ENCODE measurements at places on chromosomes 12 and 14.

GRCh38 chr12:89864411-89864810 lies 155.8 kb upstream of the ATP2B1 start:
- DNase-seq = no peak

DNA sequence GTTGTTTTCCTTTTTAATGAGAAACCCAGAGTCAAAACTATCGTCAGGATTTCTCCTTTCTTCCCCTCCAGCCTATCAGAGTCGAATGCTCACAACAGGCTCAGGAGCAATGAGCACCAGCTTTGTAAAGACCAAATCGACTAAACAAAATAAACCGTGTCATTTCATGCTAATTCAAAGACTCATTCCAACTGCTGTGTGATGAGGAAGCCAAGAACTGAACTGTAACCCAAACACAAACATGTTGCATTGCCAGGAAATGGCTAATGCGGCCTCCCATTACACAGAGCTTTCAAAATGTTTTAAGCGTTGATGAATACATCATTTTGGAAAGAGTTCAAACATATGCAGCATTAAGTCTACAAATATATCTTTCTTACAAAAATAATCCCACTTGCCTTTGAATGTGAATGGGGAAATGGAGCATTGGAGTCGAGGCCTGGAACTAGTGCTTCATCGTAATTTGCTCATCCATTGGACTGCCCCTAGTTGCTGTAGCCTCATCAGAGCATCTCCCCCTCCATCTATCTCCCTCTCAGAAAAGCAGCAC lies 349.5 kb downstream of the GXYLT1 start:
- DNase-seq = peak; percentile 43

- DNase-seq = no peak
Measured at GRCh38 chr14:75226755-75227544, 50.5 kb upstream of the TMED10 start.

GRCh38 chr12:66048835-66049537 lies 81.6 kb downstream of the LLPH start:
- peak; percentile 64 for DNase-seq

- no peak for DNase-seq
Measured at GRCh38 chr14:24833385-24833784, 199.4 kb upstream of the GZMB start.

GRCh38 chr12:84085046-84085445 lies 827.6 kb downstream of the SLC6A15 start:
- no peak for DNase-seq

GRCh38 chr12:62882696-62883095 lies 52.3 kb downstream of the PPM1H start:
- DNase-seq = no peak

GRCh38 chr12:93894391-93895088 lies 217.4 kb downstream of the CRADD start:
- DNase-seq = peak; percentile 81

GRCh38 chr14:100030452-100031153 lies 34.6 kb upstream of the EVL start:
- DNase-seq = peak; percentile 95

DNA sequence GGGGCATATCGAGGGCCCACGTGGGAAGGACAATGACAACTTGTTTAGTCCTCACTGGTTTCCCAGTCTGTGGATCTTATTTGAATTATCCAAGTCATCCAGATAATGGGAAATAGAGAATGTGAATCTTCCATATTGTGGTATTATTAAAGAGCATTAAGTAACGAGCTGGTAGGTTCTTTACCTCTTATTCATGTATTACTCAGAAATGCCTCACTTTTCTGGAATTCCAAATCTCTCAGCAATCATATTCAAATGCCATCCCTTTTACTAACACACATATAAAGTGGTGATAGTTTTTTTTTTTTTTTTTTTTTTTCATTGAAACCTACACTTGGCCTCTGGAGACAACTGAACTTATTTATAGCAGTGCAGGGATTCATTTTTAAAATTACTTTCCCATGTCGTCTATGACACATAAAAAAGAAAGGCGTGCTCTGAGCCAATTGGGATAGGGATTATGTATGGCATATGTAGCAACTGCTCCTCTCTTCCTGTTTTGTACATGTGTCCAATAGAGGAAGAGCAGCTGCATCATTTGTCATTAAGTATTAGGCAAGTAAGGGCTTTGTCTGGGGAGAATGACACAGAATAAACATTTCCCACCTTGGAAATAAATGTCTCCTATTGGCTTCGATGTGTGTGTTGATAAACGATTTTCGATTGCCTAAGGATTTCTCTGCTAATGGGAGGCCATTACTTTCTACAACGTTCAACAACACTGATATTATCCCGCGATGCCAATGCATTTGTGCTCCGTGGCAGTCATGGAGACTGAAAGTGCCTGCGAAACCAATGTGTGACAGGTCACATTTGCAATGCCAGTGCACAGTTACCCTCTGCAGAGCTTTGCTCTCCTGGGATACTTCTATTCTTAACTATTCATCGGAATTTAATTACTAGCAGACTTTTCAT lies 78.6 kb upstream of the IFNG-AS1 start:
- DNase-seq = peak; percentile 99

DNA sequence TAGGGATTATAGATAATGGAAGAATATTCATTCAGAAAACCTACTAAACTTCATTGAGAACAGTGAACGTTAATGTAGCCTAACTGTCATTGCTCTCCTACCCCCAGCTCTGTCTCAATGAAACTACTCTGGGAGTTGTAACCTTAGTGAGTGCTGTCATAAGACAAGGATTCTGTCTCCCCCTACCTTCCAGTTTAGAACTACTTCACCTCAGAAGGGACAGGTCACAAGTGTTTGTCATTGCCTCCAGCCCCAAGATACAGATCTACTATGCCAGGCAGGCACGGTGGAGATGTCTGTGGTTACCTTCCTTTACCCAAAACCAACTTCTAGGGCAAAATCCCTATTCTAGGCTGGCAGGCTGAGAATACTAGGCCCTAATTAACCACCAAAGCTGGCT lies 833.1 kb upstream of the SEL1L start:
- no peak for DNase-seq

DNA sequence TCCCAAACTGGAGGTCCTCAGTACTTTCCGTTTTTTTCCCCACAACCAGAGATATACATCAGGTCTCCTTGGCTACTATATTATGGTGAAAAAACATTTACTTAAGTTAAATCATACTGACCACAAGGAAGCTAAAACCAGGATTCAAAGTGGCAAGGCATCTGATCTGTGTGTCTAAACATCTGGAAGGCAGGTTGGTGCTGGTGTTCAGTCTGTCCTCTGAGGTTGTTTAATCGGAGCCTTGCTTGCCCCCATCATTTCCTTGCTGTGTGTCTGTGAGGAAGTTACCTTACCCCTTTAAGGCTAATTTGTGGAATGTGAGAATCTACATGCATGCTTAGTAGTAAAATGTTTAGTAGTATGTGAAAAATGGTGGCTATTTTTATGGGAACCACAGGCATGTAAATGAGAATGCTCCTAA lies 75.6 kb downstream of the GALNT4 start:
- peak; percentile 67 for DNase-seq

DNA sequence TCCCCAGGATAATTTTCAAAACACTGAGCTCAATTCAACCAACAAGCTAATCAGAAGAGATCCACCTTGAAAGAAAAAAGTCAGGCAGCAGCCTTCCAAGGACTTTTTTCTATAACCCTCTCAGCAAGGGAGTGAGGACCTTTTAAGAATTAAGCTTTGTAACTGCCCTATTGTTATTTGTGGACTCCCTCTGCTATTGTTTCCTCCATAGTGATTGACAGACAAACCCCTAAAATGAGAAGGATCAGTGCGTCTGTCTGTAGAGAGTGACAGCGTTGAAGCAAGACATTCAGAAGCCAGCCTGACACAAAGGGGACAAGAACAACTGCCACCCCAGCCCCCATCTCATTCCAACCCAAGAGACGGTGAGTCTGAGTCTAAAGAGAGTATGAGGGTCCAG lies 30.3 kb upstream of the BTG1 start:
- DNase-seq = no peak

DNA sequence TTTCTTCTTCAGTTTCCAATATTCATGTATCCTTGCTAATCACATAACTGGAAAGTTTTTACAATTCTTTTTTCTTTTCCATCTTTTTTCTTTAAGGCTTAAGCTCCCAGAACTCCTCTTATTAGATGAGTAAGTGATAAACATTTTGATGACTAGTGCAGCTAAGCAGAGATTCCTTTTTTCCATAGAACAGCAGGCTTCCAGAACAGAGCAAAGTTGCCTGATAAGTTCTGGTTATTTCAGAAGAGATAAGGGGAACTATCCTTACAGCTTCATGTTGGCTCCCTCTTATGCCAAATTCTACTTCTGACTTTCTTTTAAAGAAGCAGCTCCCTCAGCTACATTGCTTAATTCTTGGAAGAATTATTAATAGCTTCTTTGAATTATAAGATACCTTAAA lies 194.7 kb upstream of the FAR2 start:
- DNase-seq = no peak

DNA sequence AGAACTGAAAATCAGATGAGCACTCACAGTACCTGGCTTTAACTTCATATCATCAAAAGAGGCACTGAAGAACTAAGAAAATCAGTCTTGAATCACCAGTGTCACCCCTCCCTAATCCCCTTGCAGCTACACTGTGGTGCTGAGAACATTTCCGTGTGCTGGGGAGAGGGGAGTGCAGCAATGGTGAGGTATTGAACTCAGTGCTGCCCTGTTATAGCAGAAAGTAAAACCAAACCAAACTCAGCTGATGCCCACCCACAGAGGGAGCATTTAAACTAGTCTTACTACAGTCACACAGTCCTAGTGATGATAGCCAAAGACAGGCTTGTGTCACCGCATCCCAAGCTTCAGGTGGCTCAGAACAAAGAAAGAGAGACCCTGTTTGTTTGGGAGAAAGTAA lies 122.1 kb downstream of the CPNE8 start:
- DNase-seq = no peak

- no peak for DNase-seq
Measured at GRCh38 chr14:103247169-103247606, 86.8 kb upstream of the EIF5 start.

GRCh38 chr12:64911081-64911480 lies 86.6 kb downstream of the TBC1D30 start:
- no peak for DNase-seq

- peak; percentile 77 for DNase-seq
Measured at GRCh38 chr12:42761601-42762350, 172.2 kb upstream of the PRICKLE1 start.

- DNase-seq = no peak
Measured at GRCh38 chr12:48389409-48389808, 38.7 kb upstream of the ZNF641 start.

DNA sequence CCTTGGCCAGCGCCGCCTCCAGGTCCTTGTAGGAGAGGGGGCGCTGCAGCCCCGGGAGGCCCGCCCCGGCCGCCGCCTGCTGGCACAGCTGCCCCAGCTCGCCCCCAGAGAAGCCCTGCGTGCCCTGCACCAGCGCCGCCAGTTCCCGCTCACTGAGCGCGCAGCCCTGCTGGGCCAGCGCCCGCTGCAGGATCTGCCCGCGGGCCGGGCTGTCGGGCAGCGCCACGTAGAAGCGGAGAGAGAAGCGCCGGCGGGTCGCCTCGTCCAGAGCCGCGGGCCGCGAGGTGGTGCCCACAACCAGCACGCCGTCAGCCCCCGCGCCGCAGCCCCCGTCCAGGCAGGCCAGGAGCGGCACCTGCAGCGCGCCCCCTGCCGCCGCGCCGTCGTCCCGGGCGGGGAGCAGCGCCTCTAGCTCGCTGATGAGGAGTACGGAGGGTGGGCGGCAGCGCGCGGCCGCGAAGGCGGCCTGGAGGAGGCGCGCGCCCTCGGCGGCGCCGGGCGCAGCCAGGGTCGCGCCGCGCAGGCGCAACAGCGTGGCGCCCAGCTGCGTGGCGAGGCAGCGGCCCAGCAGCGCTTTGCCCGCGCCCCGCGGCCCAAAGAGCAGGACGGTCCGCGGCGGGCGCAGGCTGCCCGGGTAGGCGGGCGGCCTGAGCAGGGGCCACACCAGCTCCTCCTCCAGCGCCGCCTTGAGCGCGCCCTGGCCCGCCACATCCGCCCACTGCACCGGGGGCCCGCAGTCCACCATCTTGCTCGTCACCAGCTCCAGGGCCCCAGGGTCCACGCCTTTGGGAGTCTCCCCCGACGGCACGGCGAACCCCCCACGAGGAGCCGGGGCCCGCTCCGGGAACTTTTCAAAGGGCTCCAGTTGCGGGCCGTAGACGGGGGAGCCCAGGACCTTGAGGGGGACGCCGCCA lies 27.7 kb downstream of the FIGNL2 start:
- peak; percentile 75 for DNase-seq

DNA sequence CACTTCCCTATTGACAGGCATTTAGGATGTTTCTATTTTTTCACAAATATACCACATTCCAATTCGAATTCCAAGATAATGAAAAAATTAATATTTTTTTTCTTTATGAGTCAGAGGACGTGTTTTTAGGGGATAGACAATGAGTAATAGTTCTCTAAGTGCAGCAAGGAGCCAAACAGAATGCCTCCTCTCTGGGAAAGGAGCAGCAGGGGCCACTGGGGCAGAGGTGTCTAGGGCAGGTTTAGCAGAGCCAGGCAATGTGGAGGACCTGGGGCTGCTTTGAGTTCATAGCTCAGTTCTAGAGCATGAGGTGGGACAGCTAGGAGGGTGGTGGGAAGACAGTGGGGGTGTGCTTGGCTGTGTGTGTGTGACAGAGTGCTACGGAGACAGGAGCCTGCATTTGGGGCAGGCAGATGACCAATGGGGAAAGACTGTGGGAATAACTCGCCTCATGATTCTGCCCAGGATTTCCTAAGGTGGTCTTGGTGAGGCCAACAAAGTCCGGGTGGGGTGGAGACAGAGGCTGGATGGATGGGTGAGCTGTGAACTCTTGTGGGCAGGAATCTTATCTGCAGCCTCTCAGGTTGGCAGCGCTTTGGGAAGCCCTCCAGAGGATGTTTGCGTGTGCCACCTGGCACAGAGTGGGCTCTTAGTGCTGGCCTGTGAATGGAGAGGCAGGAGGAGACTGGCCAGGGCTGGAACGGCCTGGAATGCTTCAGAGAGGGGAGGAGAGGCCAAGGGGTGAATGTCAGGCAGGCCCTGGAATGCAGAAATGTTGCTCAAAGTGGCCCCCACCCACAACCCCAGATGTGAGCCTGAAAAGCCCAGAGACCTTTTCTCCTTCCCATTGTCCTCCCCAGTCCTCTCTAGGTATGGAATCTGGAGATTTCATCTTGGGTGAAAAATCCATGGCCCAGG lies 2.4 kb upstream of the KRT7 start:
- DNase-seq = peak; percentile 88

GRCh38 chr12:132194056-132194455 lies 49.8 kb downstream of the NOC4L start:
- DNase-seq = no peak

DNA sequence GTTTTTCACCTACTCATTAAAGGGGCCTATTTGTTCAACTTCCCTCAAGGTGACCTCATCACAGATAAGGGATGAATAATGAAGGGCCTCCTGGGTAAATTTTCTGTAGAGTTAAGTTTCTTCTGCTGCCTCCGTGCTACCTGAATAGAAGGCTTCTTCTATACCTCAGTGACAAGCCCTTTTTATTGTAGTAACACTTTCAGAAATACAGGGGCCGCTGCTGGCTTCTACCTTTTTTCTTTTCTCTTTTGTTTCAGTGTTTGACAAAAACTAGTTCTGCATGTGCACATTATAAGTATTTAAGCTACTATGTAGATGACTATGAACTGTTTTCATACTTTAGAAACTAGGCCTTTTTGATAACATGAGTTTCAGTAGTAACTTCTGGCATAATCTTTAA lies 207.0 kb downstream of the NAV3 start:
- no peak for DNase-seq
